ENCODE measurements at places on chromosomes 2 and 18.

- DNase-seq: no peak
Observed at GRCh38 chr2:46960618-46961017, 45.0 kb upstream of the MCFD2 start.

GRCh38 chr2:181223234-181223633 is 234.0 kb upstream of the ITGA4 start:
- DNase-seq: no peak

DNA sequence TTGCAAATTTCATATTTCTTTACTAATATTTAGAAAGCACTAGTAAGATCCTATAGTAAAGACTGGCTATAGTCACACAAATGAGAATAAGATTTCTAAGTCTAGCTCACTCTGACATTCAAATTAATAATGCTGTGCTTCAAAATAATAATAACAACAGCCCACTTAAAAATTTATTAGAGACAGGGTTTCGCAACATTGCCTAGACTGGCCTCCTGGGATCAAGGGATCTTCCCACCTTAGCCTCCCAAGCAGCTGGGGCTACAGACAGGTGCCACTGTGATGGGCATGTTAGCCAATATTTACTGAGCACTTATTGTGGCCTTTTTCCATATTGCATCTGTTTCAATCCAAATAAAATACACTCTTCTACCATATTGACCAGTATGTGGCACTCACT is 96.1 kb downstream of the PIEZO2 start:
- no peak for DNase-seq

- DNase-seq: no peak
Observed at GRCh38 chr18:58989184-58989759, 124.6 kb downstream of the ZNF532 start.

GRCh38 chr2:74632209-74632938 is 15.8 kb downstream of the M1AP start:
- DNase-seq: no peak

DNA sequence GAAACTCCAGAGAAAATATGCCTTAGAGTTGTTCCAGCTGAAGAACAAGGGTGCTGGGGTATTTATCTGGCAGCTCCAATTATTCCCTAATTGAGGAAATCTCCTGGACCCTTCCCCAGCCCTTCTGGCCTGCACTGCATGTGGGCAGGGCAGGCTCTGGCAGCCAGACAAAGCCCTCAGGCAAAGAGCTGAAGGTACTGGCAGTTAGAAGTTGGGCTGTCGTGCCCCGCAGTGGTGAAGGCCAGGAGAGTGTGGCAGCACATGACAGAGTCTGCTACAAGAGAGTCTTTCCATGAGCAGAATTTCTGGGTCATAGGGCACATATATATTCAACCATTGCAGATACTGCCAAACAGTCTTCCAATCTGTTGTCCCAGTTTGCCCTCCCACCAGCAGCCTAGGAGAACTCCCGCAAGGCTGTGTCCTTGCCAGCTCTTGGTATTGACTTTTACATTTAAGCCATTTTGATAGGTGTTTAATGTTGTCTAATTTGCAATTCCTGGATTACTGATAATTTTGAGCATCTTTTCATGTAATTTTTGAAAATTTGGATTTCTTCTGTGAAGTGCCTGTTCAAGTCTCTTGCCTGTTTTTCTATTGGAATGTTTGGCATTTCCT is 26.6 kb downstream of the ONECUT2 start:
- DNase-seq: no peak

- no peak for DNase-seq
Observed at GRCh38 chr2:241616168-241617125, 20.5 kb downstream of the THAP4 start.
